ENCODE measurements at places on chromosomes 6 and 20.

- no peak for DNase-seq
Observed at GRCh38 chr6:150426198-150426597, 57.4 kb downstream of the IYD start.

DNA sequence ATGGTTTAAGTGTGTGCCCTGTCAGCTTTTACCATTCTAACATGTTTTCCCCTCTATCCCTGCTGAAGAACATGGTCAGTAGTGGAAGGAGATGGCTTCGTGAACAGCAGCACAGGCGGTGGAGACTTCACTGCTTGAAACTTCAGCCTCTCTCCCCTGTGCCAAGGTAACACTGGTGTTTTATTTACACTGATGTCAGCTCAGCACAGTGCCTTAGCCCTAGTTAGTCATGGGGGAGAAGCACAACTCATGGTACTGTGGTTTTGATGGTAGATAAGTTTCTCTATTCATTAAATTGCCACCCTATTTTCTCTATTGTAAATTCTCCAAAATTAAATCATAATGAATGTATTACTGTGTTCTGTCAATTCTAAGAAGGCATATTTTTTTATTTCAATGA lies 56.6 kb downstream of the MTHFD1L start:
- no peak for DNase-seq

DNA sequence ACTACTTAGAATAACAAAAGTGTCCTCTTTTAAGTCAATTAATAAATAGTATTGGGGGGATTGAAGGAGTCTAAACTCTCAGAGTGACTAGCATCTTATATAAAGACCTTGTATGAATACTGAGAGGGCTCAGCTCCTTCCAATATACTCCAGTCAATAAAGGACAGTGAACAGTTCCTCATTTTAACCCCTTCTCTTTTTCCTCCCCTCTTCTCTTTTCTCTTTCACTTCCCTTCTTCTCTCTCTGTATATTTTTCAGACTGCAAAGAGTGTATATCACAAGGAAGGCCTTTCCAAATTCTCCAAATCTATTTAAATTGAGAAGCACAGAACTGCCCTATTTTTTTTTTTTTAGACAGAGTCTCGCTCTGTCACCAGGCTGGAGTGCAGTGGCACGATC lies 99.5 kb downstream of the CD164 start:
- no peak for DNase-seq

DNA sequence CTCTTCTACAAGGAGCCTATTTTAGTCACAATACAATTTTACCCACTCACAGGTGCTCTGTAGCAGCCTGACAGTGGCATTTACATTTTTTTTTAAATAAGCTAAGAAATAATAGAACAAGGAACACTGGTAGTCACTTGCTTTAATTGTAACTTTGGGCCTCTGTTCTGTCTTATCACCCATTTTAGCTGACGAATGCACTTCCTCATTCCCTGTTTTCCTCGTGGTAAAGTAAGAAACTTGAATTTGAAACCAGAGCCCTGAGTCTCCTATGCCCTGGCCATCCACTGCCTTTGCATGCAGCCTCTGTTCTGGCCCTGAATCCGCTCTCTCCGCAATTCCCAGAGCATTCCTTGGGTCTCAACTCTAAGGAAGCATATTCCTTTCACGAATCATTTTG lies 550.6 kb downstream of the PTPRT start:
- DNase-seq, result no peak

GRCh38 chr6:165231177-165231576 lies 78.2 kb downstream of the C6orf118 start:
- DNase-seq, result no peak

- DNase-seq, result peak; percentile 1
Observed at GRCh38 chr20:24691901-24692351, 222.5 kb downstream of the SYNDIG1 start.

DNA sequence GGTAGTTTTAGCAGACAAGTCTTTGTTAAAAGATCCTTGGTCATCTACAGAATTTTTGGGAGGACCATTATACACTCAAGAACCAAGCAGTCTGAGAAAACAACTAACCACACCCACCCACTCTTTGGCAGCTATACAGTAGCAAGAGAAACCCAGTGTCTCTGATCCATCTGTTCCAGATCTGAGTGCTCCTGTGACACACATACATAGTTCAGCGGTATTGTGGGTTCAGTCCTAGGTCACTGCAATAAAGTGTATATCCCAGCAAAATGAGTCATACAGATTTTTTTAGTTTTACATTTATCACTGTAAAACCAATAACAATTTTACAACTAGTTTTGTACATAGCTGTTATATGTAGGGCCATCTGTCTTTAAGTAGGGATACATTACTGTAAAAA lies 47.4 kb upstream of the PAK5 start:
- DNase-seq, result no peak

DNA sequence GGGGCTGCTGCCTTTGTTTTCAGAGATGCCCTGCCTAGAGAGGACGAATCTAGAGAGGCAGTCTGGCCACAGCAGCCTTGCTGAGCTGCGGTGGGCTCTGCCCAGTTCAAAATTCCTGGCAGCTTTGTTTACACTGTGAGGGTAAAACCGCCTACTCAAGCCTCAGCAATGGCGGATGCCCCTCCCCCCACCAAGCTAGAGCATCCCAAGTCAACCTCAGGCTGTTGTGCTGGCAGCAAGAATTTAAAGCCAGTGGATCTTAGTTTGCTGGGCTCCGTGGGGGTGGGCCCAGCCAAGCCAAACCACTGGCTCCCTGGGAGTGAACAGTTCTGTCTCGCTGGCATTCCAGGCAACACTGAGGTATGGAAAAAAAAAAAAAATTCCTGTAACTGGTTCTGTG lies 970.9 kb downstream of the TBC1D32 start:
- no peak for DNase-seq

- no peak for DNase-seq
Observed at GRCh38 chr6:55052846-55053245, 121.5 kb upstream of the HCRTR2 start.

GRCh38 chr6:1418471-1419191 lies 29.3 kb downstream of the FOXF2 start:
- no peak for DNase-seq

DNA sequence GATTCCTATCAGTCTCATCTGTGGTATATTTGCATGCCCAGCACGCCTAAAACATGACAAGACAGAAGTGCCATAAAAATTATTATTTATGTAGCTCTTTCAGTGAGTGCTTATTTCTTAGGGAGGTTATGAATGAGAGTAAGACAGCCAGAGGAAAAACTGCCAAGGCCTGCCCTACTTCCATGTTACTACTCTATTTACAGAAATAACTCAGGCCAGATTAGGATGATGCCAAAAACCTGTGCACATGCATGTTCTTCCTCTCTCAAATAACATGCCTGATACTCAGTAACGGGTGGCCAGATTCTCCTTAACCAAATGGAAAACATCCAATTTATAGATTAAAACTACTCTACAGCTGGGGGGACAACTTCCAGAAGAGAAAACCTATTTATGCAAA lies 45.7 kb downstream of the ILRUN start:
- no peak for DNase-seq

DNA sequence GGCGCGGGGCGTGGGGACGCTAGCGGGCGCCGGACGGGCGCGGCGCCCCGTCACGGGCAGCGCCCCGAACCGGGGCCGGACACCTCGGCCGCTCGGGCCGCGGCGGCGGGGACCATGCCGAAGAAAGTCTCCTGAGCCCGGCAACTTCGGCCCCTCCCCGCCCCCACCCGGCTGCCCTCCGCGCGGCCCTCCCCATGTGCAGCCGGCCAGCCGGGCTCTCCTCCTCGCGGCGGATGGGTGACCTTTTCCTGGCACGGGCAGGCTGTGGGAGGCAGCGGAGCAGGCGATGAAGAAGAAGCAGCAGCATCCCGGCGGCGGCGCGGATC lies 278 bp downstream of the UST start:
- DNase-seq, result peak; percentile 23

- no peak for DNase-seq
Observed at GRCh38 chr6:30612213-30612612, 4.8 kb downstream of the PPP1R10 start.

- no peak for DNase-seq
Observed at GRCh38 chr6:1867197-1867596, 257.5 kb downstream of the FOXC1 start.

- DNase-seq, result no peak
Observed at GRCh38 chr6:130965656-130966055, 97.4 kb downstream of the EPB41L2 start.

Data from breast epithelium (tissue), 4 donors.